Lung (tissue), 17 donors: ENCODE measurements at places on chromosomes 5 and 9.

DNA sequence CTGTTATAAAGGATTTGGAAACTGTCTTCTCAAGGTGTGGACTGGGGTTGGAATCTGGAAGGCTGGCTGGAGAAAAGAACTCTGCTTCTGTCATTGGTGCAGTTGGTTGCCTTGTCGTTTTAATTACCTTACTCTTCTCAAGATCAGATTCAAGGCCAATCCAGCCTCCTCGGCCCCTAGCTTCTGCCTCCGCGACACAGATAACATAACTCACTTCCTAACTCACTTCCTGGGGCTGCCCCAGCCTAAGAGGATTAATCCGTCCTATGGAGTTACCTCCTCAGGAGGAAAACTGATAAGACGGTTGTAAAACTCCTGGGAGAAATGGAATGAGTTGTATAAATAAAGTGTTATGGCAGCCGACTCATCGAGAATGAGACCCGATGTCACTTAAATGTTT, 389.1 kb upstream of the WWC1 start:
- DNase-seq = no peak

GRCh38 chr9:110188991-110189390, 19.0 kb downstream of the C9orf152 start:
- peak; percentile 88 for DNase-seq

DNA sequence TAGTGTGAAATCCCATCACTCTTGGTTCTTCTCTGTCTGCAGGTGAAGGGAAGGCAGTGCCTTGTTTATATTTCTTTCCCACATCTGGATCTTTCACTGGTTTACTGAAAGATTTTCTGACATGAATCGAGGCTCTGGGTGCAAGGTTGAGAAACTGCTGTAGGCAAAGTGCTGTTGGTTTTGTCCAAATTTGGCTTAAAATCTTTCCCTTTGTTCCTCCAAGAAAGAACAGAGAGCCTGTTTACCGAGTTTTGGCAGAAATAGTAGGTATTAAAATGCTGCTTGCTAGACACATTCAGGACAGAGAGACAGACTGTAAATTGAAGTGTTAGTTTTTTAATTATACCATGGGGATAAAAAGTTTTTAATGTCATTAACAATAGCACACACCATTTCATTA, 21.5 kb downstream of the SKP2 start:
- DNase-seq = no peak

- DNase-seq = peak; percentile 28
These were observed 164.1 kb upstream of the MPDZ start for GRCh38 chr9:13443346-13444244.

GRCh38 chr5:81994679-81995078, 22.9 kb downstream of the ATG10 start:
- no peak for DNase-seq

GRCh38 chr5:57538341-57538955, 55.8 kb upstream of the ACTBL2 start:
- DNase-seq = no peak

GRCh38 chr9:126397056-126397455, 70.4 kb downstream of the MVB12B start:
- no peak for DNase-seq

GRCh38 chr5:62395210-62395950, 8.3 kb downstream of the DIMT1 start:
- DNase-seq = no peak

DNA sequence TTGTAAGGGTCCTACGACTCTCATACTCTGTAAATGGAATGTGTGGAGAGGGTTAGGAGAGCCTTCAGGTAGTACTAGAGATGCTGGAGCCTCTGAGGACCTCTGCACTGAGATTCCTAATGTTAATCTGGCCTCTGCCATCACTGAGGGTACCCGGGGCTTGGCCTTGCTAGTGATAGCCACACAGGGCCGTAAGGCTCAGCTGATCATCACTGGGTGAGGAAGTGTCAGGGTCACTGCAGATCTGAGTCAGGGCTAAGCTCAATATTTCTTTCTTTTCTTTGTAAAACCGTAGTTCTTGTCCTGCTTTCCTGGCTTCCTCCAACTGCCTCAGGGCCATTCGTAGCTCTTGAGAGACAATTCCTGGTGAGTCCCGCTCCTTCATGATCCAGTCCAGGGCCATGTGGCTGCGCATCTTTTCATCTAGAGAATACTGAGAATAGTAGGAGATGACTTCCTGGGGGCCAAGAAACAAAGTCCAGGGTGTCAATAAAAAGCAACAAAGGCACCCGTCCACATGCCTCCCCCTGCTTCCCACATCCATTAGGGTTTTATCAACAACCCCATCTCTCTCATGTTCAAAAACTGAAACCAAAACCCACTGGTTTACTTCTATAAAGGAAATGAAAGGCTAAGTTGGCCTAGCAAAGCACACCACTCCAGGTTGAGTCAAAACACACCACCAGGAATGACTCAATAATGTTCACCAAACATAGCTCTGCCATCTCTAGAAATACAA, 47.7 kb downstream of the LIX1 start:
- DNase-seq = peak; percentile 33

DNA sequence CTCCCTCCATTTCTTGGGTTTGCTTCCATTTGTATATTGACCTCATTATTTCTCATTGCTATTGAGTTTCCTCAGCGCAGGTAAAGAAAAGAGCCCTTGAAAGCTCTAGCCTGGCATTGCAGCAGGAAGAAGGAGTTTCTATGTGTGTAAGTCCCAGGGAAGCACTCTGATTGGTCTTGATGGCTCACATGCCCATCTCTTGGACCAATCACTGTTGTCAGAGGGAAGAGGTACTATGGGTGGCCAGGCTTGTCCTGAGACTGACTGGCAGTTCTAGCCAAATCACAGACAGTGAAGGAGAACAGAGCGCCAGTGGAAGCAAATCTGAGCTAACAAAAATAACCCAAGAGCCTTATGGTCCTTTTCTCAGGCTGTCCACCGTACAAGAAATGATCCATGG, 219.0 kb downstream of the PAX5 start:
- DNase-seq = no peak

DNA sequence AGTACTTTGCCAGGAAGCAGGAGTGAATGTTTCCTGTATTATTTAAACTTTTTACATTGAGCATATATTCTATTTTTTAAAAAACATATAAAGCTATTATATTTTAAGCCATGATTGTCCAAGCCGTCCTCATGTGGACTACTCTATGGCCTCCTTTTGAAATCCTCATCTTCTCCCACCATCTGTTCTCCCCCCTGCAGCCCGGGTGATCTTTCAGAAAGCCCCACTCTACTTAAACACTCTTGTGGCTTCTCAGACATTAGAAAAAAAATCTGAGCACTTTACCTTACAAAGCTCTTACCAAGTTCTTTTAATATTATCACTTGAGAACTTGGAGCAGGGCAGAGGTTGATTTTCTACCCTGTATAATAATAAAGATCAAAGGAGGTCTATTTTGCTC, 95.4 kb downstream of the CAVIN4 start:
- DNase-seq = no peak

DNA sequence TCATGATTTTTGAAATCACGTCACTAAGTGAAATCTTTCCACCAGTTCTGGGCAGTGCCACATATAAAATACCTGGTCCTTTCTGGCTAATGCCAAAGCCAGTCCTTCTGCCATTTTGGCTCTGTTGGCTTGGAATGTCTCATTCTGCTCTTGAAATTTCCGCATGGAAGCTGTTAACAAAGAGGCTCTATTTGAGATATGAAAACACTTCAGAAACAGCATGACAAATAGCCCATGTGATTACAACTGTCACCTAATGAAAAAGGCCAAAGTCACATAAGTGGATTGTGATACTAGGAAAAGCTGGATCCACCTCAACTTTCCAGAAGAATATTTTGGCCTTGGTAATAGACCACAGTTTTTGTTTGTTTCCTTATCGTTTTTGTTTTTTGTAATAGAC, 12.8 kb downstream of the GOLGA1 start:
- DNase-seq = no peak

GRCh38 chr9:77909306-77909705, 122.3 kb downstream of the GNAQ start:
- DNase-seq = no peak

- peak; percentile 32 for DNase-seq
These were observed 86.8 kb upstream of the OSMR start for GRCh38 chr5:38758774-38759600.

DNA sequence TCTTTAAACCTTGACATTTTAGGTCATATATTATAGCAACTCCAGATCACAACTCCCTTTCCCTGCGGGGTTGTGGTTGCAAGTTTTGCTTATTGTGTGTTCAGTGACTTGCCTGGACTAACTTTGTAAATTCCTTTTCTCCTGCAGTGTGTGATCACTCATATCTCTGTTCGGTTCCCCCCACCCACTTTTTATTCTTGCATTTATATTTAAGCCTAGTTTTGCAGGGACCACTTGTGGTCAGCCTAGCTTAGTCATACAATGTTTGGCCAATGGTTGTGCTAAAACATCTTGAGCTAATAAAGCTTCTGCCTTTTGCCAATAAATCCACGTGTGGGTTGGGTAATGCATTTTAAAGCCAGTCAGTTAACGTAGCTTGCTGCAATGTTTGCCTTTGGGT, 146.5 kb upstream of the IRX4 start:
- DNase-seq = no peak

DNA sequence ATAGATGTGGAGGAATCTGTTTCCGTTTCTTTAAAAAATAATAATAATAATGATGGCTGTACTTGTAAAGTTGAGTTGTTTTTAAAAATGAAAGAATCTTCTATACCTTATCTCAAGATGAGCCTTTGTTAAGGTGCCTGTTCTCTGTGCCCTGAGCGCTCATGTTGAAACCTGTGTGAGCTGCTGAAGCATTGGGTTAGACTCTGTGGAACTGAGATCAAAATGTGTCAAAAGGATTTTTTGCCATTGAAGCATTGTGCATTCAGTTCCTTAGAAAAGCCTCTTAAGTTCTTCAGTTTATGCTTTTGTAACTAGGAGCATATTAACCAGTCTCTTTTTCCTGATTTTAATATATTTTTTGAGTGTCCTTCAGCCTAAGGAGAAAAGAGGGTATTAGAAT, 67.7 kb downstream of the NUP214 start:
- no peak for DNase-seq

- DNase-seq = peak; percentile 83
These were observed 1.2 kb downstream of the MAP1B start for GRCh38 chr5:72108202-72109061.
